Activated CD4-positive, CD25-positive, alpha-beta regulatory T cell treated with anti-CD3 and anti-CD28 coated beads, Interleukin-2, amount 50 U/mL, for 16 hours (primary cell): ENCODE measurements at places on chromosomes 5 and 9.

- no peak for DNase-seq
Measured at GRCh38 chr9:22265038-22265437, 181.6 kb upstream of the DMRTA1 start.

- no peak for DNase-seq
Measured at GRCh38 chr5:151328734-151329133, 18.6 kb downstream of the SLC36A2 start.

DNA sequence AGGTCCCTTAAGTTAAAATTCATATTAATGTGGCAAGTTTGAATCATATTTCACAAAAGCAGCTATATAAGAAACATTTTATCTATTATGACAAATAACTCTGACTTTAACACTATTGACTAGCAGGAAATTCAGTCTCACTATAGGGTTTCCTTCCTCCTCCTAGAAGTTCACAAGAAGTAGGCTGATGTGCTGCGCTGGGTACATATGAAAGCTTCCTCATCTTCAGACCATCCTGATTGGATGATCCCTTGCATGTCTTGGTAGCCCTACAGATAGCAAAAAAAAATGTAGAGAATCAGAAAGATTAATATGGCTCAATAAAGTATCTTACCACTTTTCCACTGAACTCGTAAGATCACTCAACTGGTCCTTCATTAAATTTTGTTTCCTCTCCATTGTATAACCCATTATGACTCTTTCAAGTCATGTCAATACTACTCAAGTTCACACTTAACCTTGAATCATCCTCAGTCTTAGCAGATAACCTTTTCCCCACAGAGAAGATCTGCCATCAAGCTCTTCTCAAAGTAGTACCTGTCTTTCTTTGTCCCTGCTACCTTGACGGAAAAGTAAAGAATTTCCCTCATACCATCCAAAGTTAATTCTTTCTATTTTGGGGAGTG lies 11.5 kb upstream of the PSIP1 start:
- DNase-seq: no peak

DNA sequence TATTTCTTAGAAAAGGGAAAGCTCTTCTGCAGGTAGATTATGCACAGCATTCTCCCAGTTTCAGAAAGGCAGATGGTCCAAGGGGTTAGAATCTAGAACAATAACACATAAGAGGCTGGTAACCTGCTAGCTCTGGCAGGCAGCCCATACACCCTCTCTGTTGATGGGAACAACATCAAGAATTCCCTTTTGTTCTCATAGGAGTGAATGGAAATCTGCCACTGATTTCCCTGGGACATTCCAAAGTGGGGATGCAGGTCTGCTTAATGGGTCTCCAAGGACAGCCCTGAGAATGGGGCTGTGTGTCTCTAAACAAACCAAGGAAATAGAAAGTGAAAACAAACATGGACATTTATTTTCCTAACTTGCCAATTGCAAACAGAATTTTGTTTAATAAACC lies 456.8 kb downstream of the EBF1 start:
- no peak for DNase-seq

- DNase-seq: no peak
Measured at GRCh38 chr5:100311806-100312205, 223.4 kb upstream of the FAM174A start.

DNA sequence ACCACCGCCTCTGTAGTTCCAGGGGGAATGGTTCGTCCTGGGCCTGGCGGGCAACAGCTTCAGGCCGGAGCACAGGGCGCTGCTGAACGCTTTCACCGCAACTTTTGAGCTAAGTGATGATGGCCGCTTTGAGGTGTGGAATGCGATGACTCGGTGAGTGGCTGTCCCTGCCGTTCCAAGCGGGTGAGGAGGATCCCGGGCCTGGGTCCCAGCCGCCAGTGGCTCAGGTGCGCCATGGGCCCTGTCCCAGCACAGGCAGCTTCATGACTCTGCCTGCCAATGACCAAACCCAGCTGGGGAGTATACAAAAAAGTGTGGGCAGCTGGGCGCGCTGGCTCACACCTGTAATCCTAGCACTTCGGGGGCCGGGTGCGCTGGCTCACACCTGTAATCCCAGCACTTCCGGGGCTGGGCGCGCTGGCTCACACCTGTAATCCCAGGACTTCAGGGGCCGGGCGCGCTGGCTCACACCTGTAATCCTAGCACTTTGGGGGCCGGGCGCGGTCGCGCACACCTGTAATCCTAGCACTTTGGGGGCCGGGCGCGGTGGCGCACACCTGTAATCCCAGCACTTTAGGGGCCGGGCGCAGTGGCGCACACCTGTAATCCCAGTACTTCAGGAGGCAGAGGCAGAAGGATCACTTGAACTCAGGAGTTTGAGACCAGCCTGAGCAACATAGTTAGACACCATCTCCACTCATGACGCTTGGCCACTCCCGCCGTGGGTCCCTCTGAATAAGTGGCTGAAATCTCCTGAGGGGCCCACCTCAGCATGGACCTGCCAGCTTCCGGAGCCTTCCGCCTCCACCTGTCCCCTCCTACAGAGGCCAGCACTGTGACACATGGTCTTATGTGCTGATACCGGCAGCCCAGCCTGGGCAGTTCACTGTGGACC lies 1.1 kb downstream of the LCN12 start:
- DNase-seq: no peak

DNA sequence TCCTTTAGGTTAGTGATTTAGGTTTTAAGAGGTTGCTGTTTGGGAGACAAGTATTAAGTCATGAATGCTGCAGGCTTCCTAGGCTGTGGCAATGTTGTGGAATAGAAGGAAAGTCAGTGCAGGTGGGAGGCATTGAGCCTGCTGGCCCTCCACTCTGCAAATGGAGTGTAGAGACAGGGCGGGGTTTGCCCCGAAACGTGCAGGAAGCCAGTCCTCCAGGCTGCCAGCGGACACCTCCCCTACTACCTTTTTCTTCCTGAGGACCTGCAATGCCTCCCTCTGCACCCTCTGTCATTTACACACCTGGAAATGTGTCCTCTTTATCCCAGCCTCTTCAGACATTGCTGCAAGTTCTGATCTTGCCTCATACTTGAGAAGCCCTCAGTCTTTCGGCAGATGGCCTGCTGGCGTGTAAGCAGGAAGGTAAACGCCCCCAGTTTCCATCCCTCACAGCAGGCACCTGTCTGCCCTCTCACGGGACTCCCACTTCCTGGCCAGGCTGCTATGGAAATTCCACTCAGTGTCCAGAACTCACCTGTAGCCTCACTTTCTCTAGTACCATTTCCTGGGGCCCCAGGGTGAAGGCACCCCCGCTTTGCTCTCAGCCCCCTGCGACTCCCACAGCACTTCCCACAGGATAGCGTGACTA lies 81.6 kb upstream of the BOD1 start:
- DNase-seq: no peak

DNA sequence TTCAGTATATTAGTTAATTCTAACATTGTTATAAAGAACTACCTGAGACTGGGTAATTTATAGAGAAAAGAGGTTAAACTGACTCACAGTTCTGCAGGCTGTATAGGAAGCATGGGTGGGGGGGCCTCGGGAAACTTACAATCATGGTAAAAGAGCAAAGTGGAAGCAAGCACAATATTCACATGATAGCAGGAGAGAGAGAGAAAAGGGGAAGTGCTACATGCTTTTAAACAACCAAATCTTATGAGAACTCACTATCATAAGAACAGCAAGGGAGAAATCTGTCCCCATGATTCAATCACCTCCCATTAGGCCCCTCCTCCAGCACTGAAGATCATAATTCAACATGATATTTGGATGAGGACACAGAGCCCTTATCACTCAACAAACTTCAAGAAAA lies 324.9 kb downstream of the ZNF608 start:
- no peak for DNase-seq

GRCh38 chr5:125654392-125654791 lies 768.8 kb upstream of the GRAMD2B start:
- no peak for DNase-seq

GRCh38 chr5:174327317-174327864 lies 281.9 kb downstream of the NSG2 start:
- DNase-seq: no peak

DNA sequence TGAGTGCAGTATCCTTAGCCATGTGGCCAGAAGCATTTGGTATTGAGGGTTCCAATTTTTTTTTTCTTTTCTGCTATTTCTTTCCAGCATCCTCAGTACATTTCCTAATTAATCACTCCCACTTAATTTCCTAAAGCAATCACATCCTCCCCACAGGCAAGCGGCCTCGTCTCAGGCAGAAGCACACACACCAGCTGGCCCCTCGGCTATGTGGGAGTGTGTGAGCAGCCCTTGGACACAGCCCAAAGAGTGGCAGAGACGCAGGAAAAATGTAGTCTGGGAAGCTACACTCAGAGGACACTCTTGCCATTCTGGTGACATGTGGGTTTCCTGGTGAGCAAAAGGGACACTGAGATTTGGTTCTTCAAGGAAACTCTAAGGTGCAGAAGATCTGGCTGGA lies 20.7 kb downstream of the SLIT3 start:
- no peak for DNase-seq
